Suppressor macrophage treated with lipopolysaccharide for 1 hour (primary cell): ENCODE measurements at places on chromosomes 5 and 9.

DNA sequence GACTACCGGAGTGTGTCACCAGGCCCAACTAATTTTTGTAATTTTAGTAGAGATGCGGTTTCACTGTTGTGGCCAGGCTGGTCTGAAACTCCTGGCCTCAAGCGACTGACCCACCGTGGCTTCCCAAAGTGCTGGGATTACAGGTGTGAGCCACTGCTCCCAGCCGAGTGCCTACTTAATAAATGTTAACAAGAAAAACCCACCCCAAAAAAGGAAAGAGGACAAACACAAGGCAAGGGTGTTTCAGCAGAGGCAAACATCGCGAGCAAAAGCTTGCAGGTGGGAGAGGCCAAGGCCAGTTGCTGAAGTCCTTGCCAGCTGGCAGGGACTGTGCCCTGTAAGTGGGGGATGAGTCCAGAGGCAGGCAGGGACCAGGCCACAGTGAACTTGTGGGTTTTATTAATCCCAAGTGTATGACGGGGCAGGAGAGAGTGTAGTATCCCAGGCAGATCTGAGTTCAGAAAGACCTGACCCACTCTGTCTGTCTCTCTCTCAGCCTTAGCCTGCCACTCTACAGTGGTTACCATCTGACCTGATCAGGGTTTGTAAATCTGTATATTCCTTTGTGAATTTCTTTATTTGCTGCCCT, 6.4 kb upstream of the FPGS start:
- no peak for DNase-seq

- no peak for DNase-seq
These were observed 193.0 kb downstream of the XRCC4 start for GRCh38 chr5:83270311-83270710.

DNA sequence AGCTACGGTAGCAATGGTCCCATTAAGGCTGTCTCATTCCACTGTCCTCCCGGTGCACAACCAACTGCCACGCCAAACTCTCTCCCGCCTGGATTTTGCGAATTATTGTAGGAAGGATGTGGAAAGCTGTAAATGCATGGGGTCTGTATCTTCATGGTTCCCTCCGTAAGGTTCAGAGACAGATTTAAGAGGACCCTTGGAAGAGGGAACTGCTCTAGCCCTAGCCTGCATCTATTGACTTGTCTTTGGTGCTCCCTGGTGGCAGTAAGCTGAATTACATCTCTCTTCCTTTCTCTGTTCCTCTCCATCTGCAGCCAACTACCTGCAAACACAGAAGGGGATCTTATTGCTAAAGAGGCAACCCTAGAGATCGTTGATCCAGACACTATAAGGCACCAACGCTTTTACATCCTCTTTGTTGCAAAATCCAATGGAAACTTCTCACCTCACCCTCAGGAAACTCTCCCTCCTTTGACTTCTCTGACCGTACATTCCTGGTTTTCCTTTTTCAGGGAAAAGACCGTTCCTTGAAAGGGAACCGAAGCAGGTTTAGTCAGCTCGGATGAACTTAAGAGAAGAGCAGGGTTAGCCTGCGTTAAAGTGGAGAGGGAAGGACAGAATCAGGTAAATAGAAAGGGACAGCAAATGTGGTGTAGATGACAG, 11.9 kb downstream of the CAPSL start:
- peak; percentile 80 for DNase-seq

GRCh38 chr5:32276173-32276853, 36.4 kb downstream of the MTMR12 start:
- DNase-seq = peak; percentile 38

DNA sequence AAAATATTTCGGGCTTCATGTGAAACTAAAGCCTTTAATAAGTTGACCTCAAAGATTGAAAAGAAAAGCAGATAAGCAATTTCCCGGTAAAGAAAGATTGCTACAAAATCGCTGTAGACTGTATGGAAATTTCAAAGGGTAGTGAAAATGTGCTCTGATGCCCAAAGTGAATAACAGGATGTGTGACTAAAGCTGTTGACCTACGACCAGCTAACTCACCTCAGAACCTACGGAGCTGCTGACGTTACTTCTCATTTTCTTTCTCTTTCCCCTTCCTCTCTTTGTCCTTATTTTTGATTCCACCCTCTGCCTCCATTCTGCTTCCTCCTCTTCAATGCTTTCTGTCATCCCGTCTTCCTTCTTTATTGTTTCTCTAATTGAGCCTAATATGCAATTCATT, 103.2 kb downstream of the PDE4D start:
- no peak for DNase-seq

DNA sequence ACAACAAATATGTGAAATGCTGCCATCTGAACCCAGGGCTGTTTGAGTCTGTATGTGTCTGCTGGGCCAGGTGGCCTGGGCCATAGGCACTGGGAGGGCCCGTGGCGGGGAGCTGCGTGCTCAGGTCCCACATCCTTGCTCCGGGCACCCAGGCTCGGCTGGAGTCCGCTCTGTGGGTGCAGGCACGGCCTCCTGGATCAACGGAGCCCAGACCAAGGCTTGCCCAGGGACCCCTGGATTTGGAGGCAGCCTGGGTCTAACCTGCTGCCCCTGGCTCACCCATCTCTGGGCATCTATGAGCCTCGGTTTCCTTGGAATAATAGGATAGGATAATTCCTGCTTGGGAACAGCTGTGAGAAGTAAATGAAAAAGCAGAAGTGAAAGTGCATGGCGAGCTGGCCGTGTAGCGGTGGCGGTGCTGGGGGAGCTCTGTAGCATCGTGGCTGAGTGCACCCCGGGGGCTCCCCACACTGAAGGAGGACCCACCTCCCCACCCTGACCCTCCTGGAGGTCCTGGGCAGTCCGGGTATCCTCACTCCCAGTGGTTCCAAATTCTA, 1.2 kb downstream of the CDHR2 start:
- peak; percentile 57 for DNase-seq

DNA sequence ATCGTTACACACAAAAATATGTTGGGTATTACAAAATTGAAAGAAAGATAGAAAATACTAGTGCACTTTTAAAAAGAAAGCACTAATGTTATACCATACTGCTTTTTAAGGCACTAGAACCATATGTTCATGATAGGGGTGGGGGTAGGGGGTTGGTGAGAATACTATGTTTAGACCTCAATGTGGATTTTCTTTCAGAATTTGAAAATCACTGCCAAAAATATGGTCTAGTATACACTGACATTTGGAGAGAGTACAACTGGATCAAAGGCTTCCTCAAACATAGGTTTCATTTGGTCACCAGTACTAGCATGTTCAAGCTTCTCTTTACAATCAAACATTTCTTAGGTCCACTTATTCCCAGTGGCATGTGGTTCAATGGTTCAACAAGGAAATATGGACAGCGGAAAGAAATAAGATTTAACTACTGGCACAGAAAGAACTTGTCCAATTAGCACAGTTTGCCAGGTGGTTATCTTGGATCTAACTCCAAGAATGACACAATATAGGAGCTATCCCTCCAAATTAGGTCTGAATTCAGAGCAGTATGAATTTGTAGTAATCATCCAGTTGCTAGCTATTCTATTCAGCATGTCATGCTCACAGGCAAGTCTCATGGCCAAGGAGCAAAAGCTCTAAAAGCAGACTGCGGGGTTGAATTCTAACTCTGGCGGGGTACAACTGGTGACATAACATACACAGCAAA, 139.3 kb downstream of the SLC24A2 start:
- no peak for DNase-seq

GRCh38 chr9:129487658-129488483, 133.0 kb downstream of the C9orf50 start:
- DNase-seq = peak; percentile 50

GRCh38 chr5:78295035-78295961, 800 bp upstream of the AP3B1 start:
- peak; percentile 41 for DNase-seq

DNA sequence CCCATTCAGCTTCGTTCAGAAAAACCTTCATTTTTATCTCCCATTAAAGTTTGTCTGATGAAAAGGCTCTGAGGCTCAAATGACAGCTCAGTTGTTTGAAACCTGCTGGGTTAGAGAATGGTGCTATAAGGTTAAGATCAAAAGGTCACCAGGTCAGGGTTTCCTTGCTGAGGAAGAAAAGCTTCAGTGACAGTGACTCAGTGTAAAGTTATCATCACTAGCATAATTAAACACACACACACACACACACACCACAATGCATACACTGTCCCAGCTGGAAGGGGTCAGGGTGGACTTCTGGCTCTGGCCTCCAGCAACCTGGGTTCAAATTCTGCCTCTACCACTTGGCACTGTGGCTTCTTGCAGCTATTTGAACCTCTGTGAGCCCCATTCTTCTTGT, 281.1 kb downstream of the DOCK8 start:
- no peak for DNase-seq

- peak; percentile 87 for DNase-seq
These were observed 114.6 kb upstream of the SPOCK1 start for GRCh38 chr5:137613554-137614265.

- DNase-seq = no peak
These were observed 198.9 kb downstream of the FANCC start for GRCh38 chr9:95118596-95118995.

DNA sequence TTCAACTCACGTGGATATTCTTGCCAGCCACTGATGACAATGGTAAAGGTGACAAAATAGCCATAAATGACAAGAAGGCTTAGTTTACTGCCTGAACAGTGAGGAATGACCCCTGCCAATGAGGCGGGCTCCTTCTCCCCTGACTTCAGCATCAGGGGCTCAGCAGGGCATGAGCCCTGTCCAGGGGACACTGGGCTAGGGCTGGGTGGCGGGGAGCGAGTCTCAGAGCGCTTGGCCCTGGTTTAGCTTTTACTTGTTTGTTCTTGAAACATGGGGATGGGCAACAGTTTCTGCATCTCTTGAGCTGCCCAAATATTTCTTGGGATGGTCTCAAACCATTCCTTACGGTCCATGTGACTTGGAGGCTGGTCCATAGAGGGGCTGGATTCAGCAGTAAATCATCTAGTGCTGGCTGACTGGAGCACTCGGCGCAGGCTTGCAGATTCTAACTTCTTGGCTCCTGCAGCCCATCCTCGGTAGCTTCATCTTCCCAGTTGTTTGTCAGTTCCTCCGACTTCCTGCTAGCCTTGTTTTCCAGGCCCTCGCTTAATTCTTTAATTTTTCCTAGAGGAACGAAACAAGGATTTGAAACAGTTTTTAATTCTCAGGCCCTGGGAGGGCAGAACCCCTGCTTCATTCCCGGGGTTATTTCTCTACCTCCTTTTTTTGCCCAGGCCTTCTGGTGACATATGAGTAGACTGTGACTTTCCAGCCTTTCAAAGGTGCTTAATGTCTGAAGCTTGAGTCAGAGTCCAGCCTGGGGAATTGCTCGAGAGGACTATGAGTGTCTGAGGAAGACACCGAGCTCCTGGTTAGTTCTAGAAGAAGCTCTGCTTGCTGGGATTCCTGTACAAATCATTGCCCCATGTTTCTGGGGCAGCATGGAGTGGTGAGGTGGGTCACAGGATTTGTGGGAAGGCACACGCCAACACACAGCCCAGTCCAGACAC, 4.5 kb upstream of the HMCN2 start:
- no peak for DNase-seq

- no peak for DNase-seq
These were observed 208.8 kb downstream of the ERCC6L2 start for GRCh38 chr9:96084331-96084734.

DNA sequence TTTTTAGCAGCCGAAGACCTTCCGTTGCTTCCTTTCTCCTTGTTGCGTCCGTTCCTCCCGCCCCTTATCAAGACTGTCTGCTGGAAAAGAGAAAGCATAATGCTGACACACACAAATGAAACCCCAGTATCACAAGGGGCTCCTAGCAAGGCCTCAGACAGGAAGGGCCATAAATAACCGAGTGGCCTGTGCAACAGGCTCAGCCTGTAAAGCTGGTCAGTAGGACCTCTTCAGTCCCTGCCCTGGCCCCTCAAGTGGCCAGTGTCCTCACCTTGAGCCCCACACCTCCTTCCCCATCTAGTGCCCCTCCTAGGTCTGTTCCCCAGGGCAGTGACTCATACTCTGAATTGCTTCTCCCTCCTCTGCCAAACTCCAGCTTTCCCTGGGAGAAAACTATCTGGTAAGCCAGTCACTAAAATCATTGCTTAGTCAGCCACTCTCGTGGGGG, 174.6 kb upstream of the IL12B start:
- peak; percentile 5 for DNase-seq

GRCh38 chr5:107553117-107553555, 117.6 kb downstream of the EFNA5 start:
- DNase-seq = no peak

GRCh38 chr5:6405591-6405990, 27.2 kb upstream of the MED10 start:
- no peak for DNase-seq

GRCh38 chr5:177130211-177131018, 3.2 kb upstream of the NSD1 start:
- no peak for DNase-seq

DNA sequence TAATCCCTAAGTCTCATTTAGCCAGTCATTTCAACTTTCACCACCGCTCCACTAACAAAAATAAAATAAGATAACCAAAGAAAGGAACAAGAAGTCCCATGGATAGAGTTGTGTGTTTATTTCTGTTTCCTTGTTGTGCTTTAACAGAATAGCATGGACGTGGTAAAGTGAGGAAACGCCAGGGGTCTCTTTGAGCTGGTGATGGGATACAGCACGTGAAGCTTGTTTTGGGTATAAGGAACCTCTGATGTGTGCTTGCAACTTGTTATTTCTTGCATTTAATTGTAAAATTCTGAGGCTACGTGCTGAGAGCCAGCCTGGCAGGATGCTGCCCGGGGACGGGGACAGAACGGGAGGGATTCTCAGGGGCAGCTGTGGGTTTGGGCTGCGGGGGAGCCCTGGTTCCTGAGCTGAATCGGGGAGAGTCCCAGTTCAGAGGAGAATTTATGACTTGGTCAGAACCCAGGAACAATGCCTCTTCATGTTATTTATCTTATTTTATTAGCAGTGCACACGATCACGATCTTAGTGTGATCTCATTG, 63.4 kb downstream of the ANKRD33B start:
- DNase-seq = no peak

DNA sequence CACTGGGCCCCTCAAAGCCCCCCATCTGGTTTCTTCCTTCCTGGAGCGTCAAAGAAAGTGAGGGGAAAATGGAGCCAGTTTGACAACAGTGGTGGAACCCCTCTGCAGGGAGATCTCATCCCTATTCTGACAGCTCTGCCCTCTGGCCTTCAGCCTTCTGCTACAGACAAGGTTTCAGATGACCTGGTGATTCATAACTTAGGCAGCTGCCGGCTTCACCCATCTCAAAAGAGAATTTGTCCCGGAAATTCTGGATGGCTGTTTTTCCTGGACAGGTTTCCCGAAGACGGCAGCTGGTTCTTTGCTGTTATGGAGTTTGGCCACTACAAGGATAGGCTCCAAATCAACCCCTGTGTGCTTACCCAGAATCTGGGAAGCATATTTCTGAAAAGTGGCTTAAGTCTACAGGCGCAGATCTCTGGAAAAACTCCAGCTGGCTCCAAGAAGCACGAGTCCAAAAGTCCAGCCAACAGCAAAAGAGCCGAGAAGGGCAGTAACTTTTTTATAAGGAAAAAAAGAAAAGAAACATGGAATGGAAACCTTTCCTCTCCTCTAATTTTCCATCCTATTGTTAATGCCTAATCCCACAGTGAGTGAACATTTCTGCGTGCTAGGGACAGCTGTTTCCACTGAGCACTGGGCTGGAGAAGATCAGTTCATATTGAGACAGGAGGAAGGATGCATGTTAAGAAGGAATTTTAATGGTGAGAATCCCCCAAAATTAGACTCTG, 54.5 kb downstream of the ZNF366 start:
- DNase-seq = no peak
